ENCODE measurements at places on chromosomes 12 and 14.

DNA sequence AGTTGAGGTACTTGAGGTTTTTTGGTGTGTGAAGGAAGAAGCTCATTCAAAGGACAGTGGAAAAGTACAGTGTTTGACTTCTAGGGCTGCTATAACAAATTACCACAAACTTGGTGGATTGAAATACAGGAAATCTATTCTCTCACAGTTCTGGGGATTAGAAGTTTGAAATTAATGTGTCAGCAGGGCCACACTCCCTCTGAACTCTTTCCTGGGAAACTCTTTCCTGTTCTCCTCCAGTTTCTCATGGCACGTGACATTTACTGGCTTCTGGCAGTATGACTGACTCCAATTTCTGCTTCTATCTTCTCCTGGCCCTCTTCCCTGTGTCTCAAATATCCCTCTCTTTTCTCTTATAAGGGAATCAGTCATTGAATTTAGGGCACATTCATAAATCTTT lies 160.2 kb downstream of the CCDC91 start:
- no peak for DNase-seq

DNA sequence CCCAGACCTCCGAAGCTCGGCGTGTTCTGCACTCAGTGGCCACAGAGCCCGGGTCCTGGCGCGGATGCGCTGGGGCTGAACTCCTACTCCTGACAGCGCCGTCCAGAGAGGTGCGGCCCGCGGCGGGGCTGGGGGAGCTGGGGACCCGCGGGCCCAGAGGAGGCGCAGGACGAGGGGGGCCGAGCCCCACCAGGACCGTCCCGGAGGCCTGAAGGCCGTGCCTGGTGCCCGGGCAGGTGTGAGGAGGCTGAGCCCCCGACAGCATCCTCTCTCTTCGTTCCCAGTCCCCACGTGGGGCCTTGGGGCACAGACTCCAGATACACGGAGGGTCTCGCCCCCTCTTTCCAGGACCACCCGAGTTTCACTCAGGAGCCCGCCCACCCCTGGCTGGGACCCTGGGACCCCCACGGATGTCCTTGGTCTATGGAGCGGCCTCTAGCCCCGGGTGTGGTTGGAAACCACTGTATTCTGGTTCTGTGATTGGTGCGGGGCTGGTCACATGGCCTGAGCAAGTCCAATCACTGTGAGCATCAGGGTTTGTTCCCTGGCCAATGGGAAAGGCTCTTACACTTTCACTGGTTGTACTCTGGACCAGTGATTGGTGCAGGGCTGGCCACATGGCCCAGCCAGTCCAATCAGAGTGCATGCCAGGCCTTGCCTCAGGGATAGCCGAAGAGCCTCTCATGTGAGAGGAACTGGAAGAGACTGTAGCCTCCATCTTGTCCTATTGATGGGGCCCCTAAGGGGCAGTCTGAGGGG lies 217.6 kb upstream of the SFSWAP start:
- no peak for DNase-seq

- no peak for DNase-seq
These were observed 40.0 kb downstream of the FRS2 start for GRCh38 chr12:69509904-69510827.

- no peak for DNase-seq
These were observed 94.8 kb downstream of the LRP6 start for GRCh38 chr12:12171991-12172511.

- DNase-seq: no peak
These were observed 8.0 kb downstream of the CCDC59 start for GRCh38 chr12:82350161-82350560.

GRCh38 chr12:51822956-51823355 lies 25.6 kb downstream of the FIGNL2 start:
- no peak for DNase-seq

DNA sequence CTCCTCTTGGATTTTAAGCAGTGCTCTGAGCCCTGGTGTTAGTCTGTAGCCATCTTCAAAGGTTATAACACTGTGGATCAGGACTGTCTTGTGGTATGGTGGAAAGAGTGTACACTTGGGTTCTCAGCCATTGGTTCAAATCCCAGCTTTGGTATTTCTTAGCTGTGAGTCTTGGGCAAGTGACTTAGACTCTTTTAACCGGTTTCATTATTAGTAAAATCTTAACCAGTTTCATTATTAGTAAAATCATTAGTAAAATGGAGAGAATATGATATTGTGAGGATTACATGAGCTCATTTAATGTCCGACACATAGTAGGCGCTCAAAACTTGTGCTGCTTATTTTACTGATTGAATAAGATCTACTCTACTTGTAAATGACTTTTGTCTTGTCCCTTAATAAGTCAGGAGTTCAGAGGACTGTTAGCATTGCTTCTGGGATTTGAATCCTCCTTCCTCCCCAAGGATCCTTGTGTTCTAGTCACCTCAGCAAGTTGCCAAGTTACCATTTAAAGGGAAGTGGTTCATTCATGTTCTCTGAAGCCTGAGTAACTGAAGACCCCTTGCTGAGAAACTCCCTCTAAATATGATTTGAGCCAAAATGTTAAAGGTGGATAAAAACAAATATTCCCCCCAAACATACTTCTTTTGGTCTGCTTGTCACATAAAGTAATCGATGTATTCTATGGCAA lies 12.4 kb downstream of the TTLL5 start:
- no peak for DNase-seq

GRCh38 chr12:12714276-12715021 lies 2.7 kb upstream of the CDKN1B start:
- no peak for DNase-seq

GRCh38 chr12:51675071-51675803 lies 84.2 kb downstream of the SCN8A start:
- DNase-seq: no peak

GRCh38 chr12:19591951-19592350 lies 152.7 kb downstream of the AEBP2 start:
- DNase-seq: no peak

DNA sequence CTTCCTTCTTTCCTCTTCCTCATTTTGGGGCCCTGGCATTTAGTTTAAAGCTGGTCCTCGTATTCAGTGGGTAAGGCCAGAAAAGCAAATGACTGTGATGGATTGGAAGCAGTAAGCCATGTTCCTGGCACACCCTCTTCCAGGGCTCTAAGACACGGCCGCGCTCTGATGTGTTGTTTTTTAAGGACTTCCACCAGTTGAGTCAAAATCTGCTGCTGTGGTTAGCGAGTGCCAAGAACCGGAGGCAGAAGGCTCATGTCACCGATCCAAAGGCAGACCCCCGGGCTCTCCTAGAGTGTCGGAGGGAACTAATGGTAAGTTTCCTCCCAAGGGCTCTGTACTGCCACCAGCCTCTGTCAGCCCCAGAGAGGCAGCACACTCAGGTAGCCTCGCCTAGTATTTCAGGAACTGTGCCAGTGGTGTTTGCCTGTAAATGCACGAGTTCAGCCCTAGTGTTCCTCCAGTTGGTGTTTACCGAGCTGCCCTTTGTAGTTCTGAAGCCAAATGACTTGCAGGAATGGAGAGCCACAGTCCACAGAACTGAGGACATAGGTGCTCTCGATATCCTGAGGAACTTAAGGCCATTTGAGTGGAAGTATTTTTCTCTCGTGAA lies 72.7 kb downstream of the ESR2 start:
- DNase-seq: no peak

- no peak for DNase-seq
These were observed 55.8 kb downstream of the CMAS start for GRCh38 chr12:22101749-22102243.

GRCh38 chr14:104262515-104263514 lies 124.4 kb downstream of the KIF26A start:
- DNase-seq: no peak

GRCh38 chr12:95185072-95185471 lies 32.2 kb downstream of the FGD6 start:
- no peak for DNase-seq

DNA sequence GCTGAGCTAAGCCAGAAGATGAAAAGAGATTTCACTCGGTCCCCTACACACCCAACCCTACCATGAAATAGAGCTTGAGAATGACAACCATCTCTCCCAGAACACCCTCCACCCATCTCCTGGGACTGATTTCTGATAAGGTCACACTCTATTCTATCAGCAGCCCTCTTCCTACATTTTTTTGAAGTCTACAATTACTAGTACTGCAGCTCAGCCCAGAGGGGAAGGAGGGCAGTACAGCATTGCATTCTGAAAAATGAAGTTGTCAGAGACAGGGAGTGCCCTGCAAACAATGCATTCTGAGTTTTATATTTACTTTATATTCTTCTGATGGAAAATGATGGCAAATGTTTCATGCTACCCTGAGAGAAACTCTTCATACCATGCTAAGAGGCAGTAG lies 318.5 kb downstream of the BCAT1 start:
- DNase-seq: no peak

DNA sequence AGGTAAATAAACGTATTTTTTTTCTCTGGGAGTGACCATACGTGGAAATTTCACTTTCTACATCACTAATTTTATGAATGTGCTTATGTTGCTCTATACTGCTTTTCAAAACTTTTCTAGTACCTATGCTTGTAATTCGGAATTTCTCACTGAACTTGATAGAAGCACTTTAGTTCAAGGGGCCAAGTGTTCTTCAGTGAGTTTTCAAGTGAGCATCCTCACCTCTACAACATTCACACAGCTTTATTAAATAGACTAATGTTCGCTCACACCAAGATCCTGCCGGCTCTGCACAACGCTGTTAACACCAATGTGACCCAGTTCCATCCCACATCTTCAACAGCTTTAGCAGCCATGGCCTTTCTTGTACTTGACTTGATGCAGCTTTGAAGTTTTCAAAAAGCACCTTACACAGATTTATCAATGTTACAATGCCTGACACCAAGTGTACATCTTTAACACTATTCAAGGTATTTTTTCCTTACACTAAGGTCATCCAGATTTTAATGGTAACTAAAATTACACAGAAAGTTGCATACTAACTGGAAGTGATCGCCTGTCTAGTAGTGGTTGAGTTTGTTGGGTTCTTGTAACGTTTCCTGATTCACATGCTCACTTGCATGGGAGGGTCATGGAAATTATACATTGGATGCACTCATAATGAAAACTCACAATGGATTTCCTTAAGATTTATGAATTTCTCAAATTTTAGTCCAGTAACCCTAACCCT lies 4.5 kb downstream of the UBC start:
- DNase-seq: no peak

DNA sequence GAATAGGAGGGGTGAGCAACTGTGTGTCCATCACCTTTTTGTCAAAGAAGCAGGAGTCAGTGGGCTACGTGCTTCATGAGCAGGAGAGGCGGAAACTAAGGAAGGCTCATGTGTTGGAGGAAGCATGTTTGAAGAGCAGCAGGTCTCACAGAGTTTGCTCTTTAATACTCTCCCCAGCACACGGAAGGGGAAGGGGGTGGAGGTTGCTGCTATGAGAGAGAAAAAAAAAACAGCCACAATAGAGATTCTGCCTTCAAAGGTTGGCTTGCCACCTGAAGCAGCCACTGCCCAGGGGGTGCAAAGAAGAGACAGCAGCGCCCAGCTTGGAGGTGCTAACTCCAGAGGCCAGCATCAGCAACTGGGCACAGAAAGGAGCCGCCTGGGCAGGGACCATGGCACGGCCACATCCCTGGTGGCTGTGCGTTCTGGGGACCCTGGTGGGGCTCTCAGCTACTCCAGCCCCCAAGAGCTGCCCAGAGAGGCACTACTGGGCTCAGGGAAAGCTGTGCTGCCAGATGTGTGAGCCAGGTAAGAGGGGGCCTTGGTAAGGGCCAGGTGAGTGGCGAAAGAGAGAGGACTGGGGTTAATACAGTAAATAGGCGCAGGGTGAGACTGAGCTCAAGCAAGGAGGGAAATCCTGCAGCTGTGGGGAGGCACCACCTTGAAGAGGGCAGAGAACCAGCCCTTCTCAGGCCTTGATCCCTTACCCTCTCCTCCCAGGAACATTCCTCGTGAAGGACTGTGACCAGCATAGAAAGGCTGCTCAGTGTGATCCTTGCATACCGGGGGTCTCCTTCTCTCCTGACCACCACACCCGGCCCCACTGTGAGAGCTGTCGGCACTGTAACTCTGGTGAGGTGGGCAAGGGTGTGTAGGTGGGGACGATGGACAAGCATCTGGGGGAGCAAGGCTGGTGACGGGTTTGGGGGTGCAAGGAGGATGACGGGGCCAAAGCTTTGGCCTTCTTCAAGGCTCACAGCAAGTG lies at the start of gene CD27:
Gene CD27 (plus strand): TSS at position 252 of the 985 bp plus-strand sequence. CDS start 141 bp downstream, at position 393.
- DNase-seq: no peak

- DNase-seq: no peak
These were observed 3.0 kb downstream of the KRT5 start for GRCh38 chr12:52517005-52517835.

- DNase-seq: no peak
These were observed 415.4 kb downstream of the ZFP36L1 start for GRCh38 chr14:68377459-68377858.

- DNase-seq: no peak
These were observed 144.7 kb downstream of the SMOC1 start for GRCh38 chr14:70023871-70024270.

DNA sequence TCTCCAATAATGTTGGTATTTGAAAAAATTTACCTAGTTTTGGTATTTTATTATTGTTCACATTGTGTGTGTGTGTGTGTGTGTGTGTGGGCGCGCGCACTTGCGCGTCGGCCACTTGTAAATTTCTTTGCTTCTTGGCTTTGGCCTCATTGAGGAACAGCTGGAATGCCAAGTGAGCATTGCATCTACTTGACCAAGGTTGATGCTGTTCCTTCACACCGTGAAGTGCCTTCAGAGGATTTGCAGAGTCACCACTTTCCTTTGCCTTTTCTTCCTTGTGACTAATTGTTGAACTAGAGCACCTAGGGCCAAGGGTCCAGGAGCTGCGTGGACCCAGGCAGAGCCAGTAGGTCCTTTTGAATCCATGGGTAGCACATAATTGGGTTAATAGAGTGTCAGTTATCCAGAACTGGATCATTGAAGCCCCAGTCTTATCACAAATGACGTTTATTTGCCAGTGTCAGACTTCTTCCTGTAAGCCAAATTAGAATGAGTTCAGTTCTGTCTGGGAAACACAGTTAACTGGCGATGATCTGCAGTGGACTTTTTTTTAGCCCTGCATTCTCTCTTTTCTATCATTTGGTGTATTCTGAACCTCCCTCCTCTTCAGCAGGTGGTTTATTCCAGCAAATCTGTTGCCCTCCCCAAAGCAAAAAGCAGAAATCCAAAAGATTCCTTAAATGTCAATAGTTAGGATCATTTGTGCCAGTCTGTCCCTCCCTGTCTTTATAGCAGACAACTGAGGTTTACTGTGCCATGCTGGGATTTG lies 2.6 kb downstream of the PPP2R5C start:
- DNase-seq: no peak

DNA sequence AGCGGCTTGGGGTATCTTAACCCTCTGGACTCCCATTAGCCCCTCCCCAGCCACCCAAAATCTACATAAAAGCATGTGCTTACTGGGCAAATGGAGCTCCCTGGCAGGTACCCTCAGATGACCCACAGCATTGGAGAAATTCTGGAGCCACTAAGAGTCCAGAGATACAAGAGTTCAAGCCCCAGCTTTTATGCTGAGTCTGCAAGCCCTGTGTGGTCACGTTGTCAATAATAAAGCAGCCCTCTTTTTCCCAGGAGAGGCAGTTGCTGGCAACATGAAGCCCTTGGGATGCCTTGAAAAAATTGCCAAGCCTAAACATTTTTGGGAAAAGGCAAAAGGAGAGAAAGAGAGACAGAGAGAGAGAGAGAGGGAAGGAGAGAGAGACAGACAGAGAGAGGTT lies 83.4 kb downstream of the RBM19 start:
- DNase-seq: no peak
